ENCODE measurements at places on chromosomes 7 and 10. TPM values are rescaled to one million over a fixed set of nuclear protein-coding genes. Genes with fewer than 3 reads are reported as not detected.

The MGMT gene
- total RNA-seq = 22.0 TPM

The HMX2 gene
- not detected for total RNA-seq

The CCDC3 gene
- not detected for total RNA-seq

The CALCR gene
- total RNA-seq = not detected
